ENCODE measurements at places on chromosomes 3 and 15.

DNA sequence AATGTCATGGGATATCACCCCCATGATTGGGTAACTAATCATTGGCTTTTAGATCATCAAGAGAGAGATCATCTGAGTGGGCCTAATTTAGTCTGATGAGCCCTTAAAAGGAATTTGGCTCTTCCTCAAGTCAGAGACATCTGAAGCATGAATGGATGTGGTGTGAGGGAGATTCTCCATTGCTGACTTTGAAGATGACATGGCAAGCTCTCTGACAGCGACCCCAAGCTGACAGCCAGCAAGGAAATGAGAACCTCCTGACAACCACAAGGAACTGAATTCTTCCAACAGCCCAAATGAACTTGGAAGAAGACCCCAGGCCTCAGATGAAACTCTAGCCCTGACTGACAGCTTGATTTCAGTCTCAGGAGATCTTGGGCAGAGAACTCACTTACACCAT lies 108.4 kb upstream of the SPATA12 start:
- no peak for DNase-seq

- no peak for DNase-seq
Observed at GRCh38 chr3:50229490-50229889, 6.5 kb upstream of the GNAI2 start.

GRCh38 chr3:20055020-20055775 lies 15.0 kb downstream of the KAT2B start:
- DNase-seq, result no peak

GRCh38 chr3:45803252-45803935 lies 7.1 kb upstream of the SLC6A20 start:
- no peak for DNase-seq

GRCh38 chr15:25883463-25884259 lies 20.5 kb upstream of the ATP10A start:
- DNase-seq, result no peak

GRCh38 chr15:61946778-61947177 lies 113.5 kb downstream of the VPS13C start:
- DNase-seq, result no peak
